ENCODE measurements at places on chromosomes 2 and 18.

DNA sequence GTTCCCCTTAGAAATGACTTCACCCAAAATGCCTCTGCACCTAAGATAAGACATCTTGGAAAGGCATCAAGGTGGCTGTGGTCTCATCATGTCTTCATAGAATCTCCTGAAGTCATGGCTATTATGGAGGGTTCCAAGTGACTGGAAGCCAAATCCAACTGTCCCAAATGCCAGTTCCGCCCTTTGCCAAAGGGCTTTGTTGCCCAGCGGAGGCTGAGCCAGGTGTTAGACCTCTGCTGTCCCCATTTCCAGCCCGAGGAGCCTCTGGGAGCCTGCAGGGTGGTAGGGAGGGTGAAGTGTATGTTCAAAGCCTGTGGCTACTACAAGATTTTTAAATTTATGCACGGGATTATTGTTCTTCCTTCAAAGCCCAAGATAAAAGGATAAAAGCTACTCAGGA, 25.7 kb downstream of the RHOB start:
- no peak for DNase-seq

DNA sequence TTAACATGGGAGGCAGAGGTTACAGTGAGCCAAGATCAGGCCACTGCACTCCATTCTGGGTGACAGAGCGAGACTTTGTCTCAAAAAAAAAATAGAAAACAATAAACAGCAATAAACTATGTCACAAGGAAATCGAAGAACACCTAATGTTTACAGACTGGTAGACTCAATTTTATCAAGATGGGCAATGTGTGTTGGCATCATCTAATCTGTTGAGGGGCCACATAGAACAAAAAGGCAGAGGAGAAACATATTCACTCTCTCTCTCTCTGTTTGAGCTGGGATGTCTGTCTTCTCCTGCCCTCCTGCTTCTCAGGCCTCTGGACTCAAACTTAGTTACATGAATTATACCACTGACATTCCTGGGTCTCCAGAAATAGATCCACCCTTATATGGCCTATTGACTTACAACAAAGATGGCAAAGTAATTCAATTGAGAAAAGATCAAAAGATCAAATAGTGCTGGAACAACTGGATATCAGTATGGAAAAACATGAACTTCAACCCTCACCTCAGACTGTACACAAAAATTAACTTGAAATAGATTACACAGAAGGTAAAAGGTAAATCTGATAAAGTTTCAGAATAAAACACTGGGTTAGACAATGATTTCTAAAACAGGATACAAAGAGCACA, 703.8 kb upstream of the CRIM1 start:
- DNase-seq, result no peak

GRCh38 chr2:40513201-40513600, 61.3 kb upstream of the SLC8A1 start:
- no peak for DNase-seq

DNA sequence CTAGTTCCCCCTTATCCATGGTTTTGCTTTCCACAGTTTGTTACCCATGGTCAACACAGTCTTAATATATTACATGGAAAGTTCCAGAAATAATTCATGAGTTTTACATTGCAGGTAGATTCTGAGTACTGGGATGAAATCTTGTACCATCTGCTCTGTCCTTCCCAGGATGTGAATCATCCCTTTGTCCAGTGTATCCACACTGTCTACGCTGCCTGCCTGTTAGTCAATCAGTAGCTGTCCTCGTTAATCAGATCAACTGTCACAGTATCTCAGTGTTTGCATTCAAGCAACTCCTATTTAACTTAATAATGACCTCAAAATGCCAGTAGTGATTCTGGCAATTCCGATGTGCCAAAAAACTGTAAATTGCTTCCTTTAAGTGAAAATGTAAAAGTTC, 76.3 kb downstream of the DYNC1I2 start:
- DNase-seq, result no peak

DNA sequence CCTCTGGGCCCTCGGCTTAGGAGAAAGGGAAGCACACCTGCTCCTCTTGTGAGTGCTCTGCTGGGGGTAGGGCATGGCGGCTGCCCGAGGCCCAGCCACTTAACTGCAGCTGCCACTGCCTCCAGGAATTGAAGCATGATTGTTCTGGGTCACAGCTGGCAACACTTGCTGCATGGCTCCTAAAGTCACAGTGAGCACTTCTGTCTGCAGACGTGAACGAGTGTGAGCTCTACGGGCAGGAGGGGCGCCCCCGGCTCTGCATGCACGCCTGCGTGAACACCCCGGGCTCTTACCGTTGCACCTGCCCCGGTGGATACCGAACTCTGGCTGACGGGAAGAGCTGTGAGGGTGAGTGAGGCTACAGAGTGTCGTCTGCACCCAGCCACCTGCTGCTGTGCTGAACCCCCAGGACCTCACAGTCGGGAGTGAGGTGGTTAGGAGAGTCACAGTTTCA, 44.4 kb downstream of the FBLN7 start:
- DNase-seq, result peak; percentile 23

DNA sequence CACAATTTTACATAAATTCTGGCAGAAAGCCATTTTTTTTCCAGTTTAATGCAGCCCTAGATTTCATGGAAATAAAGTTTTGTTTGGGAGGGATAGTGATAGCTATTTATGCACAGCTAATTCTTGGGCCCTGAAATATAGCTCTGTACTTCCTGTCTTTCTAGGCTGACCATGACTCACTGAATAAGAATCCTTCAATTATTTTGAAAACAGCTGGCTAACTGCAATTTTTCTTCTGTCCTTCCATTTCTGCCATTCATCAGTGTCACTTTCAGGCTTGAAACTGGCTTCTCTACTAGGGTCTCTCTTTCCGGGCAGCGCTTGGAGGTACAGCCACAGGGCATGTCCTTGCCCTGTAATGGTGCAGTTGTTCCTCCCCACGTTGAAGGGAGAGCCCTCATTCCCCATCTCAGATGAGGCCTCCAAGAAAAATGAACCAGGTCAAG, 97.1 kb upstream of the TMEM178A start:
- DNase-seq, result no peak

GRCh38 chr2:127605691-127606263, 40.2 kb upstream of the GPR17 start:
- no peak for DNase-seq

GRCh38 chr2:25421289-25421688, 79.6 kb upstream of the DNMT3A start:
- no peak for DNase-seq

DNA sequence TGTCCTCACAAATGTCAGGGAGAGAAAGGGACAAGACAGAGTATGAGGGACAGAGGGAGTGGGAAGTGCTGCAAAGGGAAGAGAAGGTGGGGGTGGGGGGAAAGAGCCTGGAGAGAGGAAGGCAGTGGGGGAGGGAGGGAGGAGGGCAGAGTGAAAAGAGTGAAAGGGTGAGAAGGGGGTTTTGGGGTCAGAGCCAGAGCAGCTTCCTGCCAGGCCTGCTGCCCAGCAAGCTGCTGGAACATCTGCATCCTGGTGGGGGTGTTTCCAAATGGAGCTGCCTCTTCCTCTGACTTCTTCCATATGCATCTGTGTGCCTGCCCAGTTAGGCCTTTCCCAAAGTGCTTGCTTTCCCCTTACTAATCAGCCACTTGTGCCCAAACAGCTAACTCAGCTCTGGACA, 94.3 kb upstream of the CELF4 start:
- no peak for DNase-seq

- DNase-seq, result no peak
Observed at GRCh38 chr2:112026509-112026908, 28.6 kb upstream of the TMEM87B start.

DNA sequence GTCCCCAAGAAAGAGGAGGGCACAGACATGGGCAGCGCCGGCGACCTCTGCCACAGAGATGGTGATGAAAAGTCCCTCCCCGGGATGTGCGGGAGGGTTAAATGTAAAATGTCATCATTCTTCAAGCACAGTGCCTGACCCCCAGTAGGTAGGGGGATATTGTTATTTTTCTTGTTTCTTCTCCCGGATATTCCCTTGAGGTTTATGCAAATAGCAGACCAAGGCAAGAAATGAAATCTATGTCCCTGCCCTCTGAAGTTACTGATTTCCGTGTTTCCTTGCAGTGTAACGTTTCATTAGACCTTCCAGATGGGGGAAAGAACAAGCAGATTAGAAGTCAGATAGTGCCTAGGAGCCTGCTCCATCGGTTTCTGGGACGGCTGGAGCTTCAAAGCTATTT, 158.3 kb downstream of the KLHL29 start:
- no peak for DNase-seq

DNA sequence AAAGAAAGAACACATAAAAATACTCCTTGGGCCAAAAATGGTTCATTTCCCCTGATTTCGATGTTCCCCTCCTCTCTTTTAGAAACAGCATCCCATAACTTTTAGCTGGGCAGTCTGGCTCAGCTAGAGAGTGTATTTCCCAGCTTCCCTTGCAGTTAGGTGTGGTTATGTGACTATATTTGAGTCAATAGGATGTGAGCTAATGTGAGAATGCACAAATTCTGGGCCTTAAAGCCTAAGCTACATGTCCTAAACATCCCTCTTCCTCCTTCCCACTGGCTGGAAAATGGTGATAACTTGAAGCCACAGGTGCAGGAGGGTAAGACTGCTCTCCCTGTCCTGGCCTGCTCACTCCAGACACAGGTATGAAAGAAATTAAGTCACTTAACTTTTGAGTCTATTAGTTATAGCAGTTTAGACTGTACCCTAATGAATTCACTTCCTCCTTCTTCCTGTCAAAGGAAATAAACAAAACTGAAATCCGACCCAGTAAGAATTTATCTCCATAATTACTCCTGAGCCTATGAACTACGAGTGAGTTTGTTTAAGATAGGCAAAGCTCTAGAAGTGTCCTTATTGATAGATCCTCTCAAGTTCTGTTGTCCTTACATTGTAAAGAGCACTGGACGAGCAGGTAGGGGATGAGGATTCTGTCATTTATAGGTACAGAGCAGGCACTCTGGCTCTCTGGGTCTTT, 177.6 kb downstream of the MTX2 start:
- DNase-seq, result no peak

GRCh38 chr2:236578411-236578846, 8.8 kb downstream of the ACKR3 start:
- no peak for DNase-seq

- DNase-seq, result no peak
Observed at GRCh38 chr2:172962824-172963223, 112.8 kb upstream of the MAP3K20 start.

DNA sequence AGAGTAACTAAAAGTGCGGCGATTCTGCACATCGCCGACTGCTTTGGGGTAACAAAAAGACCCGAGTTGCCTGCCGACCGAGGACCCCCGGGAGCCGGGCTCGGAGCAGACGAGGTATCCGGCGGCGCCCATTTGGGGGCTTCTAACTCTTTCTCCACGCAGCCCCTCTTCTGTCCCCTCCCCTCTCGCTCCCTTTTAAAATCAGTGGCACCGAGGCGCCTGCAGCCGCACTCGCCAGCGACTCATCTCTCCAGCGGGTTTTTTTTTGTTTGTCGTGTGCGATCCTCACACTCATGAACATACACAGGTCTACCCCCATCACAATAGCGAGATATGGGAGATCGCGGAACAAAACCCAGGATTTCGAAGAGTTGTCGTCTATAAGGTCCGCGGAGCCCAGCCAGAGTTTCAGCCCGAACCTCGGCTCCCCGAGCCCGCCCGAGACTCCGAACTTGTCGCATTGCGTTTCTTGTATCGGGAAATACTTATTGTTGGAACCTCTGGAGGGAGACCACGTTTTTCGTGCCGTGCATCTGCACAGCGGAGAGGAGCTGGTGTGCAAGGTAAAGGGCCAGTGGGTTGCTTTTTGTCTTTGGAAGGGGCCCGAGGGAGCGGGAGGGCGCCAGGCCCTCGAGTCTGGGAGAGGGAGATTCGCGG, 1.4 kb downstream of the TRIB2 start:
- peak; percentile 57 for DNase-seq

DNA sequence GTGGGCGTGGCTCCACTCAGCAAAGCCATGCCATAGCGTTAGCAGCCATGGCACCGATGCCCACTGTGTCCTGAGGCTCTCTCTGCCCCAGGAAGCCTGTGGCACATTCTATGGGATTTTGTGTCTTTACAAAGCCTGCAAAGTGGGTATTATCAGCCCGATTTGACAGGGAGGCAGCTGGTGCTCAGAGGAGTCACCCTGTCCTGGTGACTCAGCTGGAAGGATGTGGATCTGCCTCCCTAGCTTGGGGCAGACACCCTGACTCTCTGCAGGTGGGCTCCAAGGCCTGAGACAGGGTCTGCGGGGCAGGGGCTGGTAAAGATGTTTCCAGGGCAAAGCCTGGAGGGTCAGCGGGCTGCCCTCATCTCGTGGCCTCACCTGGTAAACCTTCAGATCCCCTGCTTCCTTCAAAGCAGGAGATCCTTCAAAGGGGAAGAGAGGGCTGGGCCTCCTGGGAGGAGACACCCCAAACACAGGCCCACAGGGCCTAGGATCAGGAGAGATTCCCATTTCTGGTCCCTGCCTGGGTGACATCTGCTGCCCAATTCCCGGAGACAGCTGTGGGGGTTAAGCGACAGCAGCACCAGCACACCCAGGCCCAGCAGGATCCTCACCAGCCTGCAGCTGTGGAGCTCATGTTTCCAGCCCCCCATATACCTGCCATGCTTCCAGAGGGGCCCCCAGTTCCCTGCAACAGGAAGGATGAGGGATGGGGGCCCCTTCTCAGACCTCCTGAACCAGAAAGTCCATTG, 3.0 kb upstream of the ASB1 start:
- DNase-seq, result no peak

DNA sequence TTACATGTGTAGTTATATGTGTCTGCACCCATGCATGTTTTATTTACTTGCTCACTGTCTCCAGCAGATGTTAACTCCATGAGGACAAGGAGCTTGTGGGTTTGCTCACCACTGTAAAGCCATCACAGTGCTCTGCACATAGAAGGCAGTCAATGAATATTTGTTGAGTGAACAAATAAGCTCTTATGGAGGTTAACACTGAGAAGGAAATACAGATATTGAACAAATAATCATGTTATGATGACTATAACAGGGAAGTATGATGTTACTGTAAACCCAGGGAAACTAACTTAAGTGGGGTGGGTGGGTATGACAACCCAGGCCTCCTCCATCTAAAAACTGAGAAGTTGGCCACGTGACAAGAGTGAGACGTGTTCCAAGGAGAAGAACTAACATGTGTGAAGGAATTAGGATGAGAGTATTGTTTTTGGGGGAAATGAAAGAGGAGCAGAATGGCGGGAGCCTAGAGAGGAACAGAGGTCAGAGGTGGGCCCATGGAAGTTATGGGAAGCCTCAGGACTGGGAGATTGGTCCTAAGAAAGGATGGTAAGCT, 6.0 kb upstream of the FAM117B start:
- DNase-seq, result no peak

DNA sequence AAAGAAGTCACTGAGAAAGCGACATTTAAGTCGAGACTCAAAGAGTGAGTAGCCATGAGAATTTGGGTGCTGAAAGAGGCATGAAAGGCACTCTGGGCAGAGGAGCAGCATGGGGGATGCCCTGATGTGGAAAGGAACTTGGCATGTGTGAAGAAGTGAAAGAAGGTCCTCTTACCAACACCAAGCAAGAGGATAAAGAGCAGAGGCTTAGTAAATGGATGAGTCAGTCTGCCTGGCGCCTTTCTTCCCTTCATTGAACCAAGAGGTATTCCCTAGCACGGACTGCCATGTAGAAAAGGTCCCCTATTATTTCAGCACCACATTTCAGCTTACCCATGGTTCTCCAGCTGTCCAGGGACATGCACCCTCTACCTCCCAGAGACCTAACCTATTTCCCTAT, 221.1 kb upstream of the NRP2 start:
- no peak for DNase-seq
